ENCODE measurements at places on chromosomes 12 and 14.

- no peak for DNase-seq
Observed at GRCh38 chr12:48197549-48197970, 5.5 kb downstream of the OR10AD1 start.

DNA sequence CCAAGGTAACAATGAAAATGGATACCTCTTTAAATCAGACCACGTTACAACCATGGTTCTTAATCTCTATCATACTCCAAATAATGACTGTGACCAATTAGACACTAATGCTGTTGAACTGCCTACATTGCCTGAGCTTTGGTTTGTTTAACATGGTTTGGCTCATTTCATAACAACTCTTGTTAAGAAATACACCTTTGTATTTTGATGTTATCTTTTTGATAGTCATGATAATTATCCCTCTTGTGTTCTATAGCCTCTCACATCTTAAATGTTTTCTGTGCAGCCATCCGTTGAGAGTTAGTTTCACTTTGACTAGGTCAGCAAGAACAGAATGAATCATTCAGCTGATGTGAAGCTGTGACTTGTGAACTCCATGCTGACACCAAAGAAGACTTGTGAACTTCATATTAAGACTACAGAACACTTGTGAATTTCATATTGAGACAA, 75.5 kb upstream of the RERGL start:
- DNase-seq = peak; percentile 39

DNA sequence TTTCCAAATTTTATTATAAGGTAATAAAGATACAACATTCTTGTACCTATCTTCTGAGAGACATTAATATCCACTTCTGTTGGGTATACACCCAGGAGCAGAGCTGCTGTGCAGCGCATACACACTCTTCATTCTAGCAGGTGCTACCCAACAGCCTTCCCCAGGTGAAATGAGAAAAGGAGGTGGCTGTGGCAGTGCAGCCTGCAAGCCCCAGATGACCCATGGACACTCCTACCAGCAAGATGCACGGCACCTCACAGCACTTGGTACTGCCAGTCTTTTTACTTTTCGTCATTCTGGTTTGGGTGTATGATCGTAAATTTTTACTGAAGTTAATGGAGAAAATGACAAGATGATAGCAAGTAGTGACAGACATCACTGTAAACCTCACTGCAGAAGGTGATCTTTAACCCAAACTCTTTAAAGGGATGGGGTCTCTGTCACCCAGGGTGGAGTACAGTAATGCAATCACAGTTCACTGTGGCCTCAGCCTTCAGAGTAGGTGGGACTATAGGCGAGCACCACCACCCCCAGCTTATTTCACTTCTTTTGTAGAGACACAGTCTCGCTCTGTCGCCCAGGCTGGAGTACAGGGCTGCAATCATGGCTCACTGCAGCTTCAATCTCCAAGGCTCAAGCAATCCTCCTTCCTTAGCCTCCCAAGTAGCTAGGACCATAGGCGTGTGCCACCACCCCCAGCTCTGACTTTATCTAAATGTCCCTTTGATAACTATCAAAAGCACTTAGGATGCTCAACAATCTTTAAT, 26.5 kb downstream of the VPS37B start:
- no peak for DNase-seq

DNA sequence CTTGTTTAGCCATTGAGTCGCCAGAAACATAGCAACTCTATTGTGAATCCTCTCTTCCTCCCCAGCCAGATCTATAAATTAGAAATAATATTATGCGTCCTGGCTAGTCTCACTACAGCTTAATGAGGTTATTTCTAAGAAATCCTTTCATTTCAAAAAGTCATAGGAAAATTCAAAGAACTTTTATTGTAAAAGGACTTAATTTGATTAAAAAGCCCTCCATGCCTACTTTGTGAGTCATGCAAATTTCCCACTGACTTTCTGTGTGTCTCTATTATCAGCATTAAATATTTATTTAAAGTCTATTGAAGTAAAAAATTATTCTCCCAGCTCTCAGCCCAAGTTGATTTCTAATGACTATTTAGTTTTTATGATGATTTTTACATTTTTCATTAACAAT, 160.7 kb downstream of the PHLDA1 start:
- no peak for DNase-seq

DNA sequence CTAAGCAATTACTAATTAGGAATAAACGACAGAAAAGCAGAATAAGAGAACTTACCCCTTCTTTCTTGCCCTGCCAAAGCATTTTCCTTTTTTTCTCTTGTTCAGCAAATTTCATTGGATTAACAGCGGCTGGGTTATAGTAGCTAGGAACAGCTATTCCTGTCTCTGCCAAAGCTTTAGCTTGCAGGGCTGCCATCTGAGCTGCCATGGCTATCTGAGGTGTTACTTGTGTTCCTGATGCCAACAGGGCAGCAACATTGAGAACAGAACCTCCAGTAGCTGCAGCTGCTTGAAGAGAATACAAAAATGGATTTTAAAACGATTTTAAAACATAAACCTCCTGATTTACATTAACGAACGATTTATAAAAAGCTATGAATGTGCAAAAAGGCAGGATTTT, 7.4 kb upstream of the ZCCHC8 start:
- DNase-seq = no peak

GRCh38 chr14:50303744-50304471, 8.1 kb downstream of the L2HGDH start:
- DNase-seq = no peak

DNA sequence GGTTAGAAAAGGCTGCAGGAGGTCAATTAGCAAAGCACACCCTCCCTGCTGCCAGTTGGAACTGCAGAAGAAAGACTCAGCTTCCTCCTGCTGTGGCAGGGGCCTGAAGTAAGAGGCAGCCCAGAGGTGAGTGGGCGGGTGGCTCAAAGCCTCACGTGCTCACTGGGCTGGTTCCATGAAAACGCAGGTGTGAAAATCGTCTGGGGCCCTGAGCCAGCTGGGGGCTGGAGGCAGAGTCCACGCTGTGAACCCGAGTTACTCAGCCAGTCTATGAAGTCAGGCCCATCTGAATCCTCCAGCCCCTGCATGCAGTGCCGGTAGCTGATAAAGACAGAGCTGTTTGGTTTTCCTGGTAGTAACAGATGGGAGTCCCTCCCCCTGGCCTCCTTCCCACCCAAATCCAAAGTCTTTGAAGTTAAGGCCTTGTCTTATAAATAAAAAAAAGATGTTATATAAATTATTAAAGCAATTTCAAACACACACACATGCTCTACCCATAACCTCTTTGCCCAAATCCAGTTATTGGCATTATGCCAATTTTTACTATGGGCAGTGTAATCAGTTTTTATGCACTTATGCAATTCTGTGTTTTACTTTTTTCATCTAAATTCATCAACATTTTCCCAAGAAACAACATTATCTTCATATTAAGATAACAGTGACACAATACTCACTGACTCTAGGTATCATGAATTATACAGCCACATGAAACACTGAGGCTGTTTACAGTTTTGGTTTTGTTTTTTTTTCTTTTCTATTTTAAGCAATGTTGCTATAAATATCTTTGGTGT, 57.9 kb upstream of the PNMA1 start:
- DNase-seq = peak; percentile 75

DNA sequence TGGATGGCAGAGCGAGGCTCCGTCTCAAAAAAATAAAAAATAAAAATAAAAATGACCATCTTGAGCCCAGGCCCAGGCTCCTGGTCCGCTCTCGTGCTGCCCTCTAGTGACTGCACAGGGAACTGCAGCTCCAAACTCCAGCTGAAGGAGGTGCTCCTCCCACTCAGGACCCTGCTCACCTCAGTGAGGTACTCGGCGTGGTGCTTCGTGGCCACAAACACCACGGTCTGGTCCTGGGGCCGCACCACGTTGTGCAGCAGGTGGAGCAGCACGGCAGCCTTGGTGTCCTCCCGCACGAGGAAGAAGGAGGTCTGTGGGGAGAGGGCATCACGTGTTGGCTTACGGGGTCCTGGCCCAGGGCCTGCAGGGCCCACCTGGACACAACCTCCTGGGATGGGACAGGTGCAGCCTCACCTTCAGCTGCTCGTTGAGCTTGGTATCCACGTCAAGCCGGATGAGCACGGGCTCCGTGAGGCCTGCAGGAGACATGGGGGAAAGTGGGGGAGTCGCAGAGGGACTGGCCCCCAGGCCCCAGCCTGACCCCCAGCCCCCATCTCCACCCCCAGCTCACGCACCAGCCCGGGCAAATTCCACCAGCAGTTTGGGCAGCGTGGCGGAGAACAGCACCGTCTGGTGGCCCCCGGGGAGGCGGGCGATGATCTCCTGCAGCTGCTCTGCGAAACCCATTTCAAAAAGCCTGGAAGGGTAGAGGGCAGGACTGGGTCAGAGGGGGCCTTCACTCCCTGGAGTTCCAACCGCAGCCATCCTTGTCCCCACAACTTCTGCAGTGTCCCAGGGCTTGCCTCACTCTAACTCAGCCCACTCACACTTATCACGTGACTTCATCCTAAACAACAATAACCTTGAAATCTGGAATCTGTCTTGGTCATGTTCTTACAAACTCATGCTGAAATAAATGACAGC, 10.6 kb downstream of the DDX54 start:
- DNase-seq = peak; percentile 68

DNA sequence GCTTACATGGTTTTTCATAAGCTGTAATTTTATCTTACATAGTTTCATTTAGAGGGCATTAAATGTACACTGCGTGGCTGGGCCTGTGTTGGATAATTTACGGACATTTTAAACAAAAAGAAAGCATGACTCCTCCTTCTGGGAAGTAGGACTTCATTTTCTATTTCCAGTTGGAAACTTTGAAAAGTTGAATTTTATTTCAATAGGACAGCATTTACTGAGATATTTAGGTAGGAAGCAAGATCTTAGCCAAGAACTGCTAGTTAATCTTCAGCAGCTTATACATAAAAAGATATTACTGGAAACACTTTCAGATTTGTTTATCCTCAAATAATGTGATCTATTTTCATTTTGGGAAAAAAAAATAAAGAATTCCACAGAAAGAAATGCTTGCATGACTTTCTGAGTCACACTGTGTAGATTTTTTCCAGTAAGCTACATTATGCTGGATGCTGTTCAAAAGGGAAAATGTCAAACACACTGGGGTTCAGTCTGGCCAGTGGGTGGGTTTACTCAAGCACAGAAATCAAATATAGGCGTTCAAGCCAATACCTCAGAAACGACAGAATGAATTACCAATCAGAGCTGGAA, 239.4 kb upstream of the KRR1 start:
- no peak for DNase-seq

DNA sequence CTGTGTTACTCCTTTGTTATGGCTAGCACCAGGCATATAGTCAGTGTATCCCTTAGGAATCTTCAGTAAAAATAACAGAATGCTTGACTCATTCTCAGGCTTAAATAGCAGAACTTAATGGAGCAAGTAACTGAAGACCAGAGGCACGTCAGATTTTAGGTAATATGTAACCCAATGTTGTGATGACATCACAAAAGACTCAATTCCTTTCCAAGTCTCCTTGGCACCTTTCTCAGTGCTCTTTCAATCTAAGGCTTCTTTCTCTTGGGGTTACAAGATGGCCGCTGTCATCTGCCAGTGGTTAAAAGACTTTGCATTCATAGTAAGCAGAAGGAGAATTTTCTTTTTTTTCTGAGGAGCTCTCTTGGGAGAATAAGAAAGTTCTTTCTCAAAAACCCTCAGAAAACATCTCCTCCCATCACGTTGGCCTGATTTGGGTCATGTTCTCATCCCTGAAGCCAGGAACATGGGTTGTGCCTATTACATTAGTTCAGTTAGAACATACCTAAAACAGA, 33.4 kb upstream of the DCN start:
- DNase-seq = no peak

- DNase-seq = no peak
Observed at GRCh38 chr12:47813511-47814196, 6.0 kb downstream of the HDAC7 start.

DNA sequence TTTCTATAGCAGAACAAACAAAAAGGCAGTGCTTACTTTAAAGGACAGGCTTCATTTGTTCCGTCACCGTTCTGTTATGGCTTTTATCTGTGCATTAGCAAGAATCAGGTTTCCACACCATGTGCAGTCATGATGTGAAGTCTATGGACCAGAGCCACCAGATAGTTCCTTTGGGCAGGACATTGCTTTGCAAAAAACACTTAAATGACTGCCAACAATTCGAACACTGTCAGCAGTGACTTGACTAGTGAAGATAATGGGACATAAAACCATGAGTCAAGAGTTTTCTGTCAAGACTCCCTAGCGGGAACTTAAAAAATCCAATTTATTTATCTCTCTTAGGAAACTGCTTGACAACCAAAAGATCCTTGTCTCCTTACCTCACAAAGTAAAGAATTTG, 80.3 kb downstream of the NKX2-1 start:
- DNase-seq = no peak

- no peak for DNase-seq
Observed at GRCh38 chr12:51403159-51403558, 12.0 kb upstream of the GALNT6 start.

- no peak for DNase-seq
Observed at GRCh38 chr14:101604228-101604934, 43.1 kb downstream of the DIO3 start.

DNA sequence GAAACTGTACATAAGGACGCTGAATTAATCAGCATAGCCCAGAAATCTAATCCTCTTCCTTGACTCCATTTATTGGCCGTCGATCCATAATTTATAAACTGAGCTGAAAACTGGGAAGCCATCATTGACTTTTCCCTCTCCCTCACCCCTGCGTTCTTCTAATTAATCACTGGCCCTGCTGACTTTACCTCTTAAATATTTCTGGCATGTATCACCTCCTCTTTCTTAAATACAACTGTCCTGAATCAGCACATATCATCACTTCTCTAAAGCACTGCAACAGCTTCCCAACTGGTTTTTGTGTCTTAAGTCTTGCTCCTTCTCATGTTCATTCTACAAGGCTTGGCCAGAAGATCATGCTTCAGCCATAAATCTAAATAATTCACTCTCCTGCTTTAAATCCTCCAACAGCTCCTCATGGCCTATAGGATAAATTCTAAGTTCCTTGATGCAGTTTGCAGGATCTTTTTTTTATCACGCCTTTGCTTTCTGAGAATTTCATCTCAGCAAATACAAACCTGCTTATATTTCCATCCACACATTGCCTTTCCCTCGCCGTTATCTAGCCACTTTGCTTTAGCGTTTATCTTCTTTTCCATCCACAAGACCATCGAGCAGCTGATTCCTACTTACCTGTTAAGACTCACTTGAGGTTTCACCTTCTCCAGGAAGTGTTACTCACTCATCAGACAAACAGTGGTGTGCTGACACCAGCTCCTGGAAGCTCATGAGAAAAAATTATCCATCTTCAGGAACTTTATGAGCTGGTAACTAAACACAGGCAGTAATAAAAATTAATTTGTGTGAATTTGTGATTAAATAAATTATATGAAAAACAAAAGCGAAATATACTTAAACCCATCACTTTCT, 295.6 kb upstream of the FLRT2 start:
- no peak for DNase-seq
